ENCODE measurements at places on chromosomes 4 and X.
A peak's percentile ranks its signal among the peaks of the same experiment; 100 is the strongest.

GRCh38 chrX:56248492-56248891, 16.3 kb downstream of the KLF8 start:
- DNase-seq: peak; percentile 29

- peak; percentile 23 for DNase-seq
Observed at GRCh38 chr4:10157478-10158332, 41.1 kb upstream of the WDR1 start.

DNA sequence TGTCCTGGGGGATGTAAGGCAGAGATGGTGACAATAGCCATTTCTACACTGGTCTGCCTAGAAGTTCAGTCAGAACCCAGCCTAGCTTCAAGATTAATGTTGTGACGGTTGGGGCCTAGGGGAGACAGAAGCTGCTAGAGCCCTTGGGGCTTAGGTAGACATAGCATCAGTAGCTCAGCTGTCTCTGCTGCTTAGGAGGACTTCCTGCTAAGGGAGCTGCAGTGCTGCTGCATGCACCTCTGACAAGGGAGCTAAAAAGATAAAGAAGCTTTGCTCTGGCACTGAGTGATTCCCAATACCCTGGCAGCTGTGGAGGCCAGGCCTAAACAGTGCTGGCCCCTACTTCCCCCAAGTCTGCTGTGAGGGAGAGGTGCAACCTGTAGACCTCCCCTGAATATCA, 116.0 kb downstream of the CT47B1 start:
- DNase-seq: no peak

DNA sequence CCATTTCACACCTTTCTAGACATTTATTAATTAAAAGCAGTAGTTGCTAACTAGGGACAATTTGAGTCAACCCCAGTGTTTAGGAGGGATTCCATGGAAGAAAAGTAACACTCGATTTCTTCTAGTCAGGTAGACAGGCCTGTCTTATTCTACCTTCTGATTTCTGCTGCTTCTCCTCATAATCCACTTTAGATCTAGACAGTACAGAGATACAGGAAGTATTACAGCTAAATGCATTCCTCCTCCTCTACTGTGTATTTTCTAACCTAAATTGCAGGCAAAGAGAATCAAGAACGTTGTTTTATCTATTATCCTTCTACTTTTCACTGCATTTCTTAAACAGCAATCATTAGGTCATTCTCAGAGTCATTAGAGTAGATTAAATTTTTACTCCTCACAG, 52.6 kb downstream of the LPAR4 start:
- no peak for DNase-seq

DNA sequence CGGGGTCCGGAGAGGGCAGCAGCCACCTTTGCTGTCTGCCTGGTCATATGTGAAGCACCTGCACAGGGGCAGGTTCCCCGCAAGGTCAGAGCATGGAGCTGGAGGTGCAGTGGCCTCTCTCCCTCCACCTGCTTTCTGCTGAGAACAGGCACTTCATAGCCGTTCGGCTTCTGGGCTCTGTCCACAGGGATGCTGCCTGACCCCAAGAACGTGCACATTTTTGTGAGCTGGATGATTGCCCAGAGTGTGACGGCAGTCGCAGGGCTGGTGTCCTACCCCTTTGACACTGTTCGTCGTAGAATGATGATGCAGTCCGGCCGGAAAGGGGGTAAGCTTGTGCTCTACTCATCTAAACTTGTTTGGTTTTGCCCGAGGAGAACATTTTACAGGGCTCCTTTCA, 2.5 kb downstream of the SLC25A4 start:
- no peak for DNase-seq

DNA sequence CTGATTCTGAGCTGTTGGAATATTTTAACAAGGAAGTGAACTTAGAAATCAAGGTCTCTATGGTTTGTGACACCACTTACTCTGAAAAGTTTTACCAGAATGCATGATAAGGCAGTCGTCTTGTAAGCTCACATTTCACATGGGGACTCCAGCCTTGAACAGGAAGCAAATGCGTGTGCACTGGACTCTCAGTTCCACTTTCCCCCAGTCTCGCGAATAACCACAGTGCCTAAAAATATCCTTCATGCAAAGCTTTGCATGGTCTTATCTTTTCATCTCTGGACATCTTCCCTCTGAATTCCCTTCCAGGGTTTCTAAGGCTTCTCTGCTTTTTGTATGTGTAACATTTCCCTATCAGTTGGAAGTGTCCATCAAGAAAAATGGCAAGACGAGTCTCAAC, 581.8 kb downstream of the NLGN4X start:
- DNase-seq: no peak

DNA sequence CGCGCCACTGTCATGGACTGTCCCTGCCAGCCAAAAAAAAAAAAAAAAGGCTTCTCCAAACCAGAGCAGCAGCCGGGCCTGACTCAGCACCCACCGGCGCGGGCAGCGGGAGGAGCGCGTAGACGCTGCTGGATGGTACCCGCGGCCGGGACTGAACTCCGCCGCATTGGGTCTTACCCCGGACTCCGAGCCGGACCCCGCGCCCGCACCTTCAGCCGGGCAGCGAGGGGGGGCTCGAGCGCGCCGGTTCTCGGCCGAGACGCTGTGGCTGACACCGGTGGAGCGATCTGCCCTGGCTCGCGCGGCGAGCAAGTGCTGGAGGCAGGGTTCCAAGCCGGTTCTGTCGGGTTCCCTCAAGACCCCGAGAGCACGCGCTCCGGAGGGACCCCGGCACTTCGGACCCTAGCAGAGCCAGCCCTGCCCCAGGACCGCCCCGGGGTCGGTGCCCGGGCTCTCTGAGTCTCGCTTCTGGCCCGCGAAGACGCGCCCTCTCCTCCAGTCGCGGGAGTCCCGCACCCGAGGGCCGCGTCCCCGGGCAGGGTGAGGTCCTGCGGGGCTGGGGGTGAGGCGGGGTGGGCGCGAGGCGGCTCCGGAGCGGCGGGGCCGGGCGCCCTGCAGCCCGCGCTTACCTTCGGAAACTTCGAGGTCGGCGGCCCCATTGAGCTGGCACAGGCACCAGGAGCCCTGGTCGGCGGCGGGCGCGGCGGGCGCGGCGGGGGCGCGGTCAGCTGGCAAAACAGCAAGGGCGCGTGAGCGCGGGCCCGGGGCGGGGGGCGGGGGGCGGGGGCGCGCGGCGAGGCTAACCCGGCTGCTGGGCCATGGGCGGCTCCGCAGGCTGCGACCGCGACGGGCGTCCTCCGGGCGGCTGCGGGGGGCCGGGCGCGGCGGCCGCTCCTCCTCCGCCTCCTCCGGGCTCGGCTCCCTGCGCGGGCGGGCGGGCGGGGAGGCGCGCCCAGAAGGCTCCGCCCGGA, 11.8 kb upstream of the MAN2B2 start:
- DNase-seq: no peak

DNA sequence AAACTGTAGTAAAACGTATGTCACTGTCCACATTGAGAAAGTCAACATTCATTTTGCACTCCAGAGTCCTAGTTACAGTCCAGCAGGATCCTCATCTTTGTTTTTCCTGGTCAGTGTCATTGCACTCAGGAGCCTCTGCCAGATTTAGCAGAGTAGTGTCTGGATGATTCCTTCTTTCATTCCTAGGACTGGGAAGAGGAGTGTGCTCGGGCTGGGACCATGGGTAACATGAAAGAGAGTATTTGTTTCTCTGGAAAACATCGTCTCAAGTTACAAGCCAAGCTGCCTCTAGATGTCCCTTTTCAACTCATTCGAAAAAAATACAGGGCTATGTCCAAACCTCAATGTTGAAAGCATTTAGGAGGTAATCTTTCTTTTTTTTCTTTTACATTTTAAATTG, 69.9 kb upstream of the TNIP3 start:
- DNase-seq: no peak

GRCh38 chr4:7381890-7382633, 52.7 kb downstream of the PSAPL1 start:
- no peak for DNase-seq

DNA sequence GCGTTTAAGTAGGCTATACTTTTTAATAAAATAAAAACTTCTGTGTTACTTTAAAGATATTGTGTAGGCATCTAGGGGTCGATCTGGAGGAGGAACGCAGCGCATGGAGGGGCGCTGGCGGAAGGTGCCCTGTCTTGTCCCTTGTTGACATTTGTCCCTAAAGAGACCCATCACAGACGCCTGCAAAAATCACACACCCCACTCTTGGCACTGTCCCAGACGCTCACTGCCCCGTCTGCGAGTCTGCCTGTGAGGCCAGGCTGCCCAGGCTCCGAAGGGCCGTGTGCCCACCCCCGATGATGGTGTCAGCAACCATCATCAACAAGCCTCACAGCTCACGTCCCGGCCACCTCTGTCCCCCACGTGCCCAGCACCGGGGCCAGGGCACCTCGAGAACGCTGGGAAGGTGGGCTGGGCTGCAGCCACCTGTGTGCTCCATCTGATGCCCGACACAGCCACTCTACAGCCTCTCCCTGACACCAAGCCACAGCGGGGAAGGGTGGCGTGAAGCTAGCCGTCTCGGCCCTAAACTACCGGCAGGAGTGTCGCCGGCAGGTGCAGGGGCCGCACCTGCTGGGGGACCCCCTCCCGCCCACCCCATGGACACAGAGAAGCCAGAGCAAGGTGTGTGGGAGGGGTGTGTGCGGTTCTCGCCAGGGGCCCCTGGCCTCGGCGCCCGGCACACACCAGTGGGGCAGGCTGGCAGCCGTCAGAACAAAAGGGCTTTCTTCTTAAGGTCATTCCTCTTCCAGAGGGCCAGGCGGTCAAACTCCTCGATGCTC, 26.8 kb upstream of the AFAP1 start:
- DNase-seq: no peak

GRCh38 chrX:41265615-41266014, 68.3 kb upstream of the DDX3X start:
- DNase-seq: peak; percentile 53

- DNase-seq: no peak
Observed at GRCh38 chr4:98166731-98167041, 23.4 kb upstream of the STPG2 start.

- DNase-seq: no peak
Observed at GRCh38 chrX:45353456-45353855, 152.8 kb upstream of the DIPK2B start.

DNA sequence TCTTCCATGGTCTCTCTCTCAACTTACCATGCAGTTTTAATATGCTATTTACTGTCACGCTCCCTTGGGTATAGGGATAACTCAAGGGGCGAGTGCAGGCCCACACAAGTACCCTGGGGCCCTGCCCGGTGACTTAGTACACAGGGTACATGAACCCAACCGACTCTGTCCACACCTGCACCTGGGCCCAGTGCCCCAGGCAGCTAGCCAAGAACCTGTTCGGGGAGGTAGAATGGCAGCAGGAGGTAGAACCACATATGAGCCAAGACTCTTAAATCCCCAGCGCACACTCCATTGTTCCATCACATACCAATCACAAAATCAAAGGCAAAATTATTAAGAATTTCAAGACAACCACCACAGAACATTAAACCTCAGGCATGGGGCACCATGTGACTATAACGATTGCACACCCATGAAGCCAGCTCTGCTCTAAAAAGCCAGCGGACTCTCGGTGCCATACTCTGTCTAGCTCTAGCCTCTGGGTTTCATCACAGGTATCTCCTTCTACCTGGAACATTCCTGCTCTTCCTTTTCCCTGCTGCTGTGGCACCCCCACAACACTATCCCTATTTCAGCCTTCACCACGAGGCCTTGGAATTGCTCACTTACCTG, 14.6 kb downstream of the PHF8 start:
- DNase-seq: no peak

GRCh38 chr4:4439782-4440181, 52.9 kb downstream of the NSG1 start:
- no peak for DNase-seq

GRCh38 chr4:162056990-162057389, 106.8 kb downstream of the FSTL5 start:
- no peak for DNase-seq

DNA sequence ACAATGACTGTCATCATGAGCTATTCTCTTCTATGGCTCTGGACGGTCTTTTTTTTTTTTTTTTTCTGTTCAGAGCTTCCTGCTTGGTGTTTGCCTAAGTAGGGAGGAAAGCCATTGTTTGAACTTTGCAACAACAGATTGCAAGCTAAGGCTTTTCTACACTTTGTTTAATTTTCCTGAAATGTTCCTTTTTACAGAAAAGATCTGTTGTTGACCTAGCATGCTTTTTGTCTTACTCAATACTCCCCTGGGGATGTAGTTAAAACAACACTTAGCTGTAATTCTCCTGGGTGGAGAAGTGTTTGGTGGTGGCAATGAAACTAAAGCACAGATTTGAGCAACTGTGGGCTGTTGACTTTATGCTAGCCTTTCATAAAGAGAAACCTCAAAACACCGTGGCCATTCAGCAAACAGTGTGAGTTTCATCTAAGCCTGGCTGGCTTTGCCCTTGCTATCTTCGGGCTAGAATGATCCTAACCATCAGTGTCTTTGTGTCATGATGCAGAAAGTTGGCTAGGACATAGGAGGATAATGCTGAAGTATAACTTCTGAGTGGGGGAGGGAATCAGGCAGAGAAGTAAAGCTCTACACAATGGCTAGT, 110.5 kb downstream of the ANXA3 start:
- DNase-seq: peak; percentile 26

Data from Caki2 (cell line).